Right kidney (tissue), 9 donors: ENCODE measurements at places on chromosomes 16 and 17.

GRCh38 chr16:2081201-2082084, 33.7 kb downstream of the TSC2 start:
- DNase-seq, result peak; percentile 45

GRCh38 chr16:30094541-30095165, 1.4 kb downstream of the YPEL3 start:
- no peak for DNase-seq

- DNase-seq, result no peak
These were observed 57.2 kb downstream of the CLEC16A start for GRCh38 chr16:11001611-11002010.

GRCh38 chr16:87766485-87766797, 655 bp upstream of the KLHDC4 start:
- DNase-seq, result no peak

GRCh38 chr17:34673995-34674890, 94.9 kb downstream of the TMEM132E start:
- DNase-seq, result no peak

- DNase-seq, result no peak
These were observed 17.7 kb downstream of the DDX19A start for GRCh38 chr16:70364399-70364798.

DNA sequence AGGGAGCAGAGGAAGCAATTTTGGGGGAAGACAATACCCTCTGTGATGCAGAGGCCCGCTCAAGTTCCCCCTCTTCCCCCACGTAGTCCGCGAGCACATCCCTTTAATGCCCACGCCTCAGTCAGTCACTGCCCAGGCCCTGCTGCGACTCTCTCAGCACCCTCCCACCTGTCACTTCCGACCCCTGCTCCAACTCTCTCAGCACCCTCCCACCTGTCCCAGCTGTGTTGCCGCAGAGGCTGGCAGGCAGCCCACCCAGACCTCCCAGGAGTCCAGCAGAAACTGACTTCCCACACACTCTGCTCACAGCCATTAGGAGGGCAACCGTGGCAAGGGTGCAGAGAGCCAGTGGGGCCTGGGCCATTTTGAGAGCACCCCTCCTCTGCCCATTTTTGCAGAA, 92.7 kb downstream of the WSCD1 start:
- DNase-seq, result peak; percentile 9

DNA sequence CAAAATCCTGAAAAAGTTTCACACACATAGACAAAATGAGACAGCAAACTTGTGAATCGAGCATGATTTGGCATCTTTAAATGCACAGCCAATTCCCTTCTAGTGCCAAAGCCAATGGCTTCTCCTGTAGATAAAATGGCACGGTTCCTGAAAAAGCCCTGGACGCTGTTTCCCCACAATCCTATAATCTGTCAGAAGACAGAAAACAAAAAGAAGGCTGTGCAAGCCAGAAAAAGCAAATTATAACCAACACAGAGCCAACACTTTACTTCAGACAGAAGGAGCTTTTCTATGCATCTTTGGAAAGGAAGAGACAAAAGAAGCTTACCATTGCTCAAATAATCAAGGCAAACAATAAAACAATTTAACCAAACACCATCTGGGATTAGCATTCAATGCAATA, 23.8 kb downstream of the FAM222B start:
- no peak for DNase-seq

GRCh38 chr16:69338557-69339288, 641 bp downstream of the COG8 start:
- no peak for DNase-seq

GRCh38 chr17:81252326-81252986, 13.3 kb downstream of the NDUFAF8 start:
- DNase-seq, result no peak

DNA sequence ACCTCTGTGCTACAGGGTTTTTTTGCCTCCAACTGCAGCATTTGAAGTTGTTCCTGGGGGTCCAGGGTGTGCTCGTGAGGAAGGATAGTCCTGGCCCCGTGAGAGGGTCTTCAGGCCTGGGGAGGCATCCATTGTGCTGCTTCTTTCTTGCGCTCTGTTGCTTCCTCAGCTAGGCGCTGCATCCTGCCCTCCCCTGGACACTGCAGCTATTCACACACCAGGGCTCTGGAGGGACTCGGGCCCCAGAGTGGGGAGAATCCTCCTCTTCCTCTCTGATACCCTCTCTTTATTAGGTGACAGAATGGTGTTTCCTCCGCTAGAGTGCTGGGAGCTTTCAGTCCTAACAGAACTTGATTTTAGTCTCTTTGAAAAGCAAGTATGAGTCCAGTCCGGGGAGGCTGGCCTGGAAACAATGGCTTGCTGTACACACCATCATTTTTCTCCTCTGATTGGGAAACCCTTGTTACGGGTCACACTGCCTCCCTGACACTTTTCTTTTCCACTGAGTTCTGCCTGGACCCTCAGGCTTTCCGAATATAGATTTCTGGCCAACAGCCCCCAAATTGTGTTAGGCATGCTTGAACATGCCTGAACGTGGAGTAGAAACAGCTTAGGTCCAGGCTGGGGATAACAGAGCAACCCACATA, 81.4 kb upstream of the ELAC2 start:
- DNase-seq, result no peak

DNA sequence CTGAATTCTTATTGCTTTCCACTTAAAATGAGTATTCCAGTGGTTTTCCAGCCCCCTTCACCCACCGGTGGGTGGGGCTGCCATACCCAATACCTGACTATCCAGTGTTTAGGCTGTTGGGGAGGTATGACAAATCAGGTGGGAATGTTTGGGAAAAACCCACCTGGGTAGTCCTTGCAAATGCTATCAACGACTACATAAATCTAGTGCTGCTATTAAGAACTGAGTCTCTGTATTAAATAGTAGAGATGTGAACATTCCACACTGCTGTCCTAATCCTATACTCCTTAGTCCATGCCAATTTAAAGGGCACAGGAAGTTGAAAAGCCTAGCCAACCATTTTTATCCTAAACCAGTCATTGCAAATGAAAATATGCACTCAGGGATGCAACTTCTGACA, 126.6 kb downstream of the AXIN2 start:
- DNase-seq, result no peak

DNA sequence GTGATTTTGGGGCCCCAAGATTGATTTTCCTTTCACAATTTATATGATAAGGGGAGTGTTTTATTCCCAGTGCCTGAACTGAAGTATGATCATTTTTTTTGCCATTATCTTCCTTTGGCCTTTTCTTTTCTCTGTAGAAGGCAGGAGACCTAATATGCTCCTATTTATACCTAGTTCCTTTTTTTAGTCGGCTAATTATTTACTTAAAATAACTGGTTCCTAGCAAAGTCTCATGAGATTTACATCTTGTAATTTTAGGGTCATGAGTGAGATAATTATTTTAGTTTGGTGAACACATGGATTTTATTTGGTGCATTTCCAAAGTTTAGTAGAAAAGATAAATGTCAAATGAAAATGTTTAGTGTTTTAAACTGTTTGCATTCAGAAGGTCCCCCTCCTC, 24.8 kb downstream of the SEC14L1 start:
- DNase-seq, result no peak

DNA sequence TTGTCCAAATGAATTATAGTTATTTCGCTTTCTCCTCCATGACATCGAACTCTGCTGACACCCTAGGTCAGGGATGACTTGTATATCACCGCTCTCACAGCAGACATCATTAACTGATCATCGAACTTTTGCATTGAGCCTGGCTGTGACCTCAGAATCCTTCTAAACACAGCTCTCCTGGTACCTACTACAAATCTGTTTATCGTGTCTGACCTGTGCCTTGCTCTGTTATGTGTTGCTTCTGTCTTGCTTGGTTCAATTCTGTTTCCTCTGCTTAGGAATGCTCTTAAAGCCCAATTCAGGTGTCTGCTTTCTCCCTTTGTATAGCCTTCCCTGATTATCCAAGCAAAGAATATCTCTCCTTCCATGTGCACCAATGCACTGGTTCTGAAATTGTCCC, 78.3 kb downstream of the CYLD start:
- no peak for DNase-seq

GRCh38 chr17:58643147-58643546, 48.7 kb downstream of the TEX14 start:
- DNase-seq, result no peak

- DNase-seq, result no peak
These were observed at the start of gene UBTF for GRCh38 chr17:44219616-44220212. Gene UBTF, minus strand, starts transcription at chr17:44219675. Its CDS starts 1,446 bp downstream, at chr17:44218229.

DNA sequence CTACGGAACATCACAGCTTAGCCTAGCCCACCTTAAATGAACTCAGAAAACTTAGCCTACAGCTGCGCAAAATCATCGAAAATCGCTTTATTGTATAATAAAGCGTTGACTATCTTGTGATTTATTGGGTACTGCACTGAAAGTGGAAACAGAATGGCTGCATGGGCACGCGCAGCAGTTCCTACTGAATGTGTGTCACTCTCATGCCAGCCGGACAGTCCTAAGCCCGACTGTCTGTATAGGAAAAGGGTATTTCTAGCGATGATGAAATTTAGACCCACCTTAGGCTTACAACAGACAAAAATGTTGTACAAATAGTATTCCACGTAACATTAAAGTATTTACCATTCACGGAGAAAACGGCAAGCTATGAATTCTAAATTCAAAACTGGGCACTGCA, 9.3 kb downstream of the FBXO31 start:
- no peak for DNase-seq

GRCh38 chr17:27991462-27991993, 50.9 kb upstream of the NLK start:
- no peak for DNase-seq

DNA sequence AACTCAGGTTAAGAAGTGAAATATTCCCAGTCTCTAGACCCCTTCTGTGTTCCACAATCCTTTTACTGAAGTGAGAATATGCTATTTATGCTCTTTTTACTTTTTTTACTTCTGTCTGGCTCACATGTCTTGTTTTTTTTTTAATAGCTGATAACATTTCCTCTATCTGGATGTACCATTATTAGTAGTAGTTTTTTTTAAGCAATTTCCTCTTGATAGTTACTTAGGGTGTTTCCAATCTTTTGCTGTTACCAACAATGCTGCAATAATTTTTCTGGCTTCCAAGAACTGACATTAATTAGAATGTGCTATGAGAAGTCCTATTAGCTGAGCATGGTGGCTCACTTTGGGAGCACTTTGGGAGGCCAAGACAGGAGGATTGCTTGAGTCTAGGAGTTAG, 32.0 kb downstream of the KSR1 start:
- no peak for DNase-seq

DNA sequence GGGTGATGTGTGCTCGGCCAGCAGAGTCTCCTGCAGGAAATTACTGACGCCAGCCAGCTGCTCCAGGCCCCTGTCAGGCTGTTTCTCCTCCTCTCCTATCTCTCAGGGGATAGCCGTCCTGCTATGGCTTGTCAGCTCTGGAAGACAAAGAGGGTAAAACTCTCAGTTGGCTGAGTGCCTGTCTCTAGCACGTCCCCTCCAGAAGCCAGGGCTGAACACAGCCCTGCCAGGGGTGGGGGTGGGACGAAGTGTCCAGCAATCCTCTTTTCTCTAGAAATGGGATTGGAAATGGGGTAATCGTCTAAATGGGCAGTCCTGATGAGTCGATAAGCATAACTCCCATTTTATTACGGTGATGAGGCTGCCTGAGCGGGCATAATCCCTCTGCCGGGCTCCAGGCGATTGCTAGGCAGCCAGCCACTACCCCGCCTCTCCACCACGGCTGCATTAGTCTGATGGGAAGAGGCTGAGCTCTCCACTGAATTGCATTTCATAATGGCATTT, 89.1 kb upstream of the GNAO1 start:
- DNase-seq, result peak; percentile 73

- peak; percentile 80 for DNase-seq
These were observed at the start of gene SYT17 for GRCh38 chr16:19167710-19168370. Gene SYT17, plus strand, starts transcription at chr16:19168240. Its CDS starts 407 bp downstream, at chr16:19168647.

DNA sequence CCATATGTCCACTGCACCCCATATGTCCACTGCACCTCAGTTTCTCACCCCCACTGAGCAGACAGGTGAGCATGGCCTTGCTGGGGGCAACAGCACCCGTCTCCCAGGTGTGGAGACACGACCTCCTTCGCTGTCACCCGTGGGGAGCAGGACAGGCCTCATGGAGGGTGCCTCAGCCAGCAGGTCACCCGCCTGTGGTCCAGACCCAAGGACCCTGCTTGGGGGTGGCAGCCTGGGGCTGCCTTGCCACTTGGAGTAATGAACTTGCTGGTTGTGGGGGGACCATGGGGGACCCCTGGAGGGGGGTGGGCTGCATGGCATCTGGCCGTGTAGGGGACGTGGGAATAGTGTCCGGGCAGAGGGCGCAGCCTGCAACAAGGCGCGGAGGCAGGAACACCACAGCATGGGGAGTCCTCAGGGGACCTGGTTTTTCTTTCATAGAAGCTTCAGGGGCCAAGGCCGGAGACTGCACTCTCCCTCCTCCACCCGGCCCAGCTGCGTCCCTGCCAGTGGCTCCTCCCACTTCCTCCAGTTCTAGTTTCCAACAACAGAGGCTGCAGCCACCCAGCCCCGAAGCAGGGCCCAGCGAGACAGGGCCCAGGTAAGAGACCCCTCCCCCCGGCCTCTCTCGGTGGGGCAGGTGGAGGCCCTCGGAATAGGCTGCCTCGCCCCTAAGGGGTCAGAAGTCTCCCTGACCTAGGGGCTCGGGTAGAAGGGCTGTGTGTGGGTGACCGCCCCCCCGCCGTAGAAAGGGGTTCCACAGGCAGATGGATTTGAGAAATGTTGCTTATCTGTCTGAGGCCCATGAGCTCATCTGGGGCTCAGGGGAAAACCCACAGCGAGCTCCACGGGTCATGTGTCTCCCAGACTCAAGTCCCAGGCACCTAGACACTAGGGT, at the start of gene NHLRC4:
Gene NHLRC4 (plus strand): TSS at position 531 of the 898 bp plus-strand sequence. CDS start 1,043 bp downstream, outside the sequence.
- DNase-seq, result no peak

DNA sequence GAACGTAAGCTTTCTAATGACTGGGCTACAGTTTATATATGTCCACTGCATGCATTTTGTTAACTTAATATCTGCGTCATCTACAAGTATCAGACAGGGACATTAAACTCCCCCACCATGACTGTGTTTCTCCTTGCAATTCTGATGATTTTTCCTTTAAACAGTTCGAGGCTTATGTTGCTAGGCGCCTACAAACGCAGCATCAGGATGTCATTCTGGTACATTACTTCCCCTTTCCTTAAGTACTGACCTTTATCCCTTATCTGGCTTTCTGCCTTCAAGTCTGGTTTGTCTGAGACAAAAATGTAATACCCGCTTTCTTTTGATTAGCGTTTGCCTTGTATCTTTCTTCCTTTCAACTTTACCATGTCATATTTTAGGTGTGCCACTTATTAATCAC, 362.4 kb downstream of the SLC39A11 start:
- no peak for DNase-seq

DNA sequence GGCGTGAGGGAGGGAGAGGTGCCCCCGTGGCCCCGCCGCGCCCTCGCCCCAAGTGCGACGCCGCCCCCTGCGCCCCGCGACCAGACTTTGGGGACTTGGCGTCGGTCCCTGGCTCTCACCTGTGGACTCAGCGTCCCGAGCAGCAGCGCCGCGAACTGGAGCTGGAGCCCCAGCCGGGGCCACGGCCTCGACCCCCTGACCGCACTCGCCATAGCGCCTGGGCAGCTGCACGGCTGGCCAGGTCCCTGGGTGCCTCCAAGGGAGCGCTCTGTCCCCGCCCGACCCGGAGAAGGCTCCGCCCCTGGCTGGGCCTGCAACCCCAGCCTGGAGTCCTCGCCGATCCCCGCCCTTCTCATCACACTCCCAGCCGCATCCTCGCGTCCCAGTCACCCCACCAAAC, at the start of gene ERN2:
Gene ERN2 (minus strand): TSS at position 247 of the 400 bp plus-strand sequence. CDS start 35 bp downstream, at position 212.
- DNase-seq, result no peak
